ENCODE measurements at places on chromosomes 4 and X.

DNA sequence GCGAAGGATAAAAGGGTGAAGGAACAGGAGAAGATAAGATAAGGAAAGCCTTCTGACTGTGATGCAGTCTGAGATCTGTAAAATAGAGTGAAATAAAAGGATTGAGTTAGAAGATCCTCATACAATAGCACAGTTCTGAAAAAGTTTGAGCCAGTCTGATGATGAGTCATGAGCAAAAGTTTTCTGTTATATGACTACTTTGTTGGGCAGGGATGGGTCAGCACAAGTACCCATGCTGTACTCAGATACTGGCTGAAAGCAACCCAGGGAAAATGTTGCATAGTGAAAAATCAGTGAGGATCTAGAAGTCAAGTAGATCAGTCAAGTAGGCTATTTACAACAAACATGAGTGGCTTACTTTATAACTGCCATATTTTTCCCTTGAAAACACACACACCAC, 253.5 kb downstream of the PCDH10 start:
- no peaks in the 10 kb centered on the region for H3K27me3 ChIP-seq
- DNase-seq: no peak
- no peak overlapping the region for H3K4me3 ChIP-seq
- no peaks in the 10 kb centered on the region for H3K36me3 ChIP-seq
- no peak overlapping the region for H3K27ac ChIP-seq
- H3K4me1 ChIP-seq: no peaks in the 10 kb centered on the region

DNA sequence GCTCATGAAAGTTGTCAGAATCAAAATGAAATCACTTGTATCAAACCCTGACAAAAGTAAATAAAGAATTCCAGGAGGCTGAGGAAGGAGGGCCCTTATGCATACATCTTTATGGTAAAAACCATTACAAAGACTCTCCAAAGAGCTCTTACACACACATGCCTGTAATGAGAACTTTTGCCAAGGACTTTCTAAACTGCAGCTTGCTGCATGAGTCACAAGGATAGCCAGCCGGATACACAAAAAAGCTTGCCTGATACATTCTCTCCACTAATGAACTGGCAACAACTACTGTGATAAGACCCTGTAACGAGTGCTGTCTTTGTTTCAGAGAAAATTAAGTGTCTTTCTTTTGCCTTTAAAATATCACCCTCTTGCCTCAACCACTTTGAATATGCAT, 618.1 kb downstream of the PPP4R3C start:
- no peak for DNase-seq
- no peaks in the 10 kb centered on the region for H3K4me1 ChIP-seq

GRCh38 chr4:76779740-76780459, 118.0 kb downstream of the SOWAHB start:
- no peaks in the 10 kb centered on the region for H3K27me3 ChIP-seq
- no peaks in the 10 kb centered on the region for H3K4me1 ChIP-seq
- H3K36me3 ChIP-seq: no peaks in the 10 kb centered on the region
- no peak overlapping the region for H3K4me3 ChIP-seq
- no peak for DNase-seq

DNA sequence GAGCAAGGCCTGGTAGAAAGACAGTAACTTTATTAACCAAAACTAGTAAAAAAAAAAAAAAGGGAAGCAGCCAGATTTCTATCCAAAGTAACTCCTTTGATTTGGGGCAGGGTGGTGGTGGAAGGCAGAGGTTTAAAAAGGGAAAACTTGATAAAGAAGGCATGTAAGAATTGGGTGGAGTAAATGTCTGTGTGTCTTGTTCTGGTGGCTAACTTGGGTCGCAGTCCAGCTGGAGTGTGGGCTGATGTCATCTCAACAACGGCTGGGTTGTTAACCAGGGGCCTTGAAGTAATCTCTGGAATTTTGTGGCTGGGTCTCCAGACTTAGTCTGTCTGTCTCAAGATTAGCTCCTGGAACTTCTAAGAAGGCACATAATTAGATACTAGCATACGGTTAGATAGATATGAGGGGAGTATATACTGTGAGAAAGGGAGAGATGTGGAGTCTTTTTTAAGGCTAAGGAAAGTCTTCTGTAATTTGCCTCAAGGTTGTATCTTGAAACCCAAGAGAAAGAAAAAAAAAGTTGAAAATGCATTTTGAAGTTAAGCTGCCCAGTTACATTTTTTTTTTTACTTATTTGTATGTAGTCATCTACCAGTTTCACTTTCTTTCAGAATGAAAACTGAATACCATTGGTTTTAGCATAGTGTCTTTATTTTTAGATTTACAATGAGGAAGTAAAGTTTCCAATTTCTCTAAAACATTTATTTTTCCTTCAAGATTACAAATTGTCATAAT, 48.3 kb downstream of the MTHFD2L start:
- H3K4me1 ChIP-seq: peaks cover 17% of the 10 kb centered on the region
- H3K36me3 ChIP-seq: peaks cover 13% of the 10 kb centered on the region
- no peaks in the 10 kb centered on the region for H3K27me3 ChIP-seq
- H3K4me3 ChIP-seq: peak overlapping the region; percentile 78

DNA sequence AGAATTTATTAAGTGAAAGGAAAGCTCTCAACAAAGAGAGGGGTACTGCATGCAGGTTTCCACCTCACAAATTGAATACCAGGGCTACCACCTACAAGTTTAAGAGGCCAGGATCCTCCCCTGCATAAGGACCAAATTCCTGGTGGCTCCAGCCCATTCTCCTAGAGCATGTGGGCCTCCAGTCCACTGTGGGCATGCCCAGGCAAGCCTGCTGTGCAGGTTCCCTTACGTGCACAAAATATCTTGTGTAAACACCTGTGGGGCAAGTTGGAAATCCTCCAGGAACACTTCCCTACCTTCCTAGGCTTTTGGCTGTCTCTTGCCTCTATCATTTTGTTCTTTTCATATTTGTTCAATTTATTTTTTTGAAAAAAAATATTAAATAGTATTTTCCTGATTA, 724.3 kb downstream of the ARAP2 start:
- H3K36me3 ChIP-seq: no peaks in the 10 kb centered on the region
- H3K27me3 ChIP-seq: no peaks in the 10 kb centered on the region
- DNase-seq: no peak
- no peaks in the 10 kb centered on the region for H3K4me1 ChIP-seq
- no peak overlapping the region for H3K4me3 ChIP-seq

- H3K4me3 ChIP-seq: no peak overlapping the region
- H3K36me3 ChIP-seq: no peaks in the 10 kb centered on the region
- DNase-seq: no peak
- no peaks in the 10 kb centered on the region for H3K4me1 ChIP-seq
These were observed 273.4 kb upstream of the GRIA3 start for GRCh38 chrX:122910697-122911096.

GRCh38 chr4:147548256-147548655, 67.4 kb downstream of the EDNRA start:
- no peaks in the 10 kb centered on the region for H3K36me3 ChIP-seq
- no peak overlapping the region for H3K4me3 ChIP-seq
- H3K4me1 ChIP-seq: no peaks in the 10 kb centered on the region
- no peak overlapping the region for H3K27ac ChIP-seq
- H3K27me3 ChIP-seq: peaks cover 12% of the 10 kb centered on the region

GRCh38 chr4:57187246-57187645, 77.1 kb upstream of the IGFBP7 start:
- H3K27ac ChIP-seq: no peak overlapping the region
- H3K4me1 ChIP-seq: no peaks in the 10 kb centered on the region
- H3K4me3 ChIP-seq: no peak overlapping the region
- H3K36me3 ChIP-seq: no peaks in the 10 kb centered on the region

GRCh38 chr4:94390804-94391410, 48.3 kb upstream of the HPGDS start:
- no peak for DNase-seq
- no peaks in the 10 kb centered on the region for H3K4me1 ChIP-seq
- no peaks in the 10 kb centered on the region for H3K36me3 ChIP-seq
- no peaks in the 10 kb centered on the region for H3K27me3 ChIP-seq

DNA sequence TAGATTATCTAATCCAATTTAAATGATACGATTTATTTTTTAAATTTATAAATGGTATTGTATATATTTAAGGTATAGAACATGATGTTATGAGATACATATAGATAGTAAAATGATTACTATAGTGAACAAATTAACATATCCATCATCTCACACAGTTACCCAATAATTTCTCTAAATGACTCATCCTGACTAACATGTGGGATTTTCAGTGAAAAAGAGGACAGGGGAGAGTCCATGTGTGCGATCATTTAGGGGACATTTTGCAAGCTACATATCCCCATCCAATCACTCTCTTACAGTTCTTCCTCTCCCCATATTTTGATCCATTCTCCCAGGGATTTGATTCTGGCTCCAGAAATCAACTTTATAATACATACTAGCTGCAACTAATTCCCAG, 88.2 kb downstream of the ABCB7 start:
- H3K4me3 ChIP-seq: no peak overlapping the region
- H3K4me1 ChIP-seq: no peaks in the 10 kb centered on the region
- no peaks in the 10 kb centered on the region for H3K27me3 ChIP-seq
- peaks cover 4% of the 10 kb centered on the region for H3K36me3 ChIP-seq
- no peak for DNase-seq

DNA sequence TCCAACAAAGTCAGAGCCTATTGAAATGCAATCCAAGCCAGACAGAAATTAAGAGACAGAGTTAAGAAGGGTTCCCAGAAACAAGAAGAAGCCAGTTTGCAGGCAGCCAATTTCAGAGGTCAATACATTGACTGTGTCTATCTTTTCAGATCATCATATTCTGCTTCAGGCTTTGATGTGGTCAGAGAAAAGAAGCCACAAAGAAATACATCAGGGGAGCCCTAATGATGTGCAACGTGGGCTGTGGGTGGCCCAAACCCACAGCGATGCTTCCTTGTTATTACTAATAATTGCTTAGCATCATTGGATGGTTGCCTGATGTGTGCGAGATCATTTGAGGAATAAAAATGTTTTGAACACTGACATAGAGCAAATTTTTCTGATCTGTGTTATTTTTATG, 99.0 kb upstream of the DUSP21 start:
- no peaks in the 10 kb centered on the region for H3K4me1 ChIP-seq
- H3K36me3 ChIP-seq: no peaks in the 10 kb centered on the region
- no peaks in the 10 kb centered on the region for H3K27me3 ChIP-seq

DNA sequence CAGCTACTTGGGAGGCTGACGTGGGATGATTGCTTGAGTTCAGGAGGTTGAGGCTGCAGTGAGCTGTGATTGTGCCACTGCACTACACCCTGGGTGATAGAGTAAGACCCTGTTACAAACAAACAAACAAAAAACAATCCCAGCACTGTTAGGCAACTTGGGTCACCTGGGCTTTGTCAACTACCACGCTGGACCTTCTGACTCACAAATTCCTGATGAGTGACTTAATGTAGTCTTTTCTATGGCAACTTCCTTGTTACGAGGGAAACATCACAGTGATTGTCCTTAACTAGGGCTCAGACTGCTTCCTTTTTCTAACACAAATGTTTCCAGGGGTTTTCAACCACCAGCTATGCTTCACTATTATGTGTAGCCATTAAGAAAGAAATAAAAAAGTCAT, 128.8 kb upstream of the GPC4 start:
- no peaks in the 10 kb centered on the region for H3K4me1 ChIP-seq
- DNase-seq: no peak
- no peak overlapping the region for H3K27ac ChIP-seq
- peaks cover 4% of the 10 kb centered on the region for H3K27me3 ChIP-seq
- H3K36me3 ChIP-seq: no peaks in the 10 kb centered on the region

DNA sequence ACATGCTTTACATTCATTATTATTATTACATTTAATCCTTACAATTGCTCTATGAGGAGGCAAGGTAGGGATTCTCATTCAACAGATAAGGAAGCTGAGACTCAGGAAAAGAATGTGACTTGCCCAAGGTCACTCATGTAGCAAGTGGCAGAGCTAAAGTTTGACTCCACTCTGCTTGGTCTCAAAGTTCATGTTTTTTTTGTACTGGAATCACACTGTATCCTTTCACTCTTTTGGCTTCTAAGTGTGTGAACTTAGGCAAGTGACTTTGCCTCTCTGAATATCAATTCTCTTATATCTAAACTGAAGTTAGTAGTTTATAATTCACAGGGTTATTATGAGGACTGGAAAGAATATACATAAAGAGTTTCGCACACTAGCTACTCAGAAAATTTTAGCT, 247.9 kb upstream of the AR start:
- no peaks in the 10 kb centered on the region for H3K27me3 ChIP-seq
- H3K4me1 ChIP-seq: no peaks in the 10 kb centered on the region
- H3K36me3 ChIP-seq: no peaks in the 10 kb centered on the region
- no peak overlapping the region for H3K27ac ChIP-seq
- DNase-seq: no peak

GRCh38 chrX:68203211-68203610, 230.1 kb downstream of the OPHN1 start:
- H3K4me3 ChIP-seq: no peak overlapping the region
- no peaks in the 10 kb centered on the region for H3K27me3 ChIP-seq
- DNase-seq: no peak
- no peaks in the 10 kb centered on the region for H3K36me3 ChIP-seq
- no peak overlapping the region for H3K27ac ChIP-seq

GRCh38 chrX:118682258-118683014, 45.0 kb upstream of the IL13RA1 start:
- DNase-seq: no peak
- peaks cover 8% of the 10 kb centered on the region for H3K36me3 ChIP-seq
- no peaks in the 10 kb centered on the region for H3K4me1 ChIP-seq
- H3K27me3 ChIP-seq: no peaks in the 10 kb centered on the region
- peak overlapping the region; percentile 76 for H3K27ac ChIP-seq

GRCh38 chr4:159607809-159608208, 504.9 kb downstream of the RAPGEF2 start:
- no peaks in the 10 kb centered on the region for H3K36me3 ChIP-seq
- no peak overlapping the region for H3K27ac ChIP-seq
- no peaks in the 10 kb centered on the region for H3K27me3 ChIP-seq

- H3K4me1 ChIP-seq: no peaks in the 10 kb centered on the region
- H3K4me3 ChIP-seq: no peak overlapping the region
- no peaks in the 10 kb centered on the region for H3K27me3 ChIP-seq
- H3K36me3 ChIP-seq: no peaks in the 10 kb centered on the region
- DNase-seq: no peak
- H3K27ac ChIP-seq: no peak overlapping the region
These were observed 962.6 kb downstream of the PCDH7 start for GRCh38 chr4:31682796-31683195.

GRCh38 chrX:123993326-123993725, 31.8 kb downstream of the STAG2 start:
- no peak overlapping the region for H3K4me3 ChIP-seq
- H3K4me1 ChIP-seq: peaks cover 39% of the 10 kb centered on the region
- DNase-seq: no peak
- no peak overlapping the region for H3K27ac ChIP-seq
- H3K27me3 ChIP-seq: no peaks in the 10 kb centered on the region

- no peaks in the 10 kb centered on the region for H3K4me1 ChIP-seq
- no peak for DNase-seq
These were observed 369.3 kb downstream of the DMD start for GRCh38 chrX:32842053-32842452.

DNA sequence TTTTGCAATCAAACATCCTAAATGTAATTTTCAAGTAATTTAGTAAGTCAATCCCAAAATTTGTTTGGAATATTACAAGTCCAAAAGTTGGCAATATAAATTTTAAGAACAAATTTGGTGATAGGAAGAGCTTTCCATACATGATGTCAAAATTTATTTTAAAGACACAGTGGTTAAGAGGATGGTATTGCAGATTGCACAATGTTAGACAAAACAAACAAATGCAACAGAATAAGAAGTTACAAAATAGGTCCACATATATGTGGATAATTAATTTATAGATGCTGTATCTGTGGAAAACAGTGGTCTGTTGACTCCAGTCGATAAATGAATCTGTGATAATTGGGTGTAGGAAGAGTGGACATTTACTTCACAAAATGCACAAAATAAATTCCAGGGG, 358.5 kb downstream of the PCDH7 start:
- no peak overlapping the region for H3K4me3 ChIP-seq
- H3K27me3 ChIP-seq: no peaks in the 10 kb centered on the region
- no peaks in the 10 kb centered on the region for H3K36me3 ChIP-seq

GRCh38 chrX:21738210-21738949, 19.5 kb downstream of the SMPX start:
- DNase-seq: no peak
- peaks cover 11% of the 10 kb centered on the region for H3K27me3 ChIP-seq
- no peaks in the 10 kb centered on the region for H3K4me1 ChIP-seq
- H3K27ac ChIP-seq: peak overlapping the region; percentile 59
- H3K36me3 ChIP-seq: no peaks in the 10 kb centered on the region
- no peak overlapping the region for H3K4me3 ChIP-seq
